Kasumi-1 (cell line): ENCODE measurements at places on chromosomes 7 and 10.

- DNase-seq = no peak
Measured at GRCh38 chr10:59499460-59499859, 137.1 kb upstream of the FAM13C start.

- peak; percentile 58 for DNase-seq
Measured at GRCh38 chr7:116953372-116953905, at the start of gene ST7. Gene ST7, plus strand, starts transcription at chr7:116953501. Its CDS starts 40 bp downstream, at chr7:116953541.

GRCh38 chr10:32061440-32061839 is 5.2 kb upstream of the KIF5B start:
- DNase-seq = no peak

DNA sequence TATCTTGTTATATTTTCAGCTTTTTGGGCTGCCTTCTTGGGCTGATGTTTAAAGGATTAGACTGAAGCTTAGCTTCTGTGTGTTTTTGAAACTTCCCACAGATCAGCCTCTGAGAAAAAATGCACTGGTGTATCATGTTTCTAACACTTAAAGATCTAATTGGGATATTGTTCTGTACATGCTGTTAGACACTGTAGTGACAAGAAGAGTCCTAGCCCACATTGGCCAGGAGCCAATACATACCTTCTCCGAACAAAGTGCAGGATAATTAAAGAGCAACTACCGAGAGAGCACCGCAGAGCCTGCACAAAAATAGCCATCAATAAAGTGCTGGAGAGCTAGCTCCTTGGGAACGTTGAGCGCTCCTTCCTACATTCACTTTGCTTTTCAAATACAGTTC is 289.4 kb upstream of the SP8 start:
- DNase-seq = no peak

DNA sequence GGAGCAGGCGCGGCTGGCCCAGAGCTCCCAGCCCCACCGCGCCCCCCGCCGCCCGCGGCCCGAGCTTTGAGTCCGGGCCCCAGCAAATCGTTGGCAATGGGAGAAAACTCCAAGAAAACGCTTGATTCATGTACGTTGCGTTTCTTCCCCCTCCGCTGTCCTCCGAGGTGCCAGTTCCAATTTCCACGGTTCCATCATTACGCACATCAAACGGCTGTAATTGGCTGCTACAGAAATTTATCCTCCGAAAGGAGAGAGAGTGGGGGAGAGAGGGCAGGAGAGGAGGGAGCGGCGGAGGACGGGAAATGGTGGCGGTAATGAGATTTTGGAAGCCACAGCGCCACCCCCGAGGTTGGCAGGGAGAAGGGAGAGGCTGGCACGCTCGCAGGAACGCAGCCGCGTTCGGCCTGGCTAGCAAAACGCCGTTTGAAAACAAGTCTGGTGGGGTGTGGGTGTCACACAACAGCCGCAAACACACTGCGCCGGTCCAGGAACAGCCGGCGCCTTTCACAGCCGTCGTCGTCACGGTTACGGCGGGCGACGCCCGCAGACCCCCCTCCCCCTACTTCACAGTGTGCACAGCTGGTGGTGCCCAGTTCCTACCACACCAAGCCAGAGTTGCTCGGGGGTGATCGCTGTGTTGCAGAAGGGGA is 57.5 kb downstream of the UNCX start:
- no peak for DNase-seq

DNA sequence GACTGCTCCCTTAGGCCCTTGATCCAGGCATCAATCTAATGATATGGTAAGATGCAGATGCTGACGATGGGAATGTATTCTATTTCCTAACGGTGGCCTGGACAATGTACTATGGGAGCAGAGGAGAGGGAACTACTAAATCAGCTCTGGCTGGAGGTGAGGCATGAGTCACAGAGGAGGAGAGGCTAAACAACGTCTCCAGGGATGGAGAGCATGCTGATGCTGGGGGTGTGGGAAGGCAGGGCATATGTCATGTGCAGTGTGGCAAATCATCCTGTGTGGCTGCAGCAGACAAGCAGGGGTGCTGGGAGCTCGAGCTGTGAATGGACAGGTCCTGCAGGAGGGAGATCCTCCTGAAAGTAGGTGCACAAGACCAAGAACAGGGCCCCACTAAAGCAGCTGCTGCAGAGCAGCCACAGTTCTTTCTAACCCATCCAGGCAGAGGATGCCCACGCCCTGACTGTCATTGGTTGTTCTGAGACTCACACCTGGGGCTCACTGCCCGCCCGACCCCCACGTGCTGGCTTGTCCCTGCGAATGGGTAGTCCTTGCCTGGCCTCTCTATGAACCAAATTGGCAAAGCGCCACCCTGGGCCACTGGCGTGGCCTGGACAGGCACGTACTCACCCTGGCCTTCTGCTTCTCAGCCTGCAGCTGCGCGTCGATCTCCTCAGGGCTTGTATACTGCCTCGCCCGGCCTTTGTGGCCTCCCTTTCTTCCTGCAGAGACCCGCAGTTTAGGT is 4.0 kb downstream of the PDAP1 start:
- no peak for DNase-seq

DNA sequence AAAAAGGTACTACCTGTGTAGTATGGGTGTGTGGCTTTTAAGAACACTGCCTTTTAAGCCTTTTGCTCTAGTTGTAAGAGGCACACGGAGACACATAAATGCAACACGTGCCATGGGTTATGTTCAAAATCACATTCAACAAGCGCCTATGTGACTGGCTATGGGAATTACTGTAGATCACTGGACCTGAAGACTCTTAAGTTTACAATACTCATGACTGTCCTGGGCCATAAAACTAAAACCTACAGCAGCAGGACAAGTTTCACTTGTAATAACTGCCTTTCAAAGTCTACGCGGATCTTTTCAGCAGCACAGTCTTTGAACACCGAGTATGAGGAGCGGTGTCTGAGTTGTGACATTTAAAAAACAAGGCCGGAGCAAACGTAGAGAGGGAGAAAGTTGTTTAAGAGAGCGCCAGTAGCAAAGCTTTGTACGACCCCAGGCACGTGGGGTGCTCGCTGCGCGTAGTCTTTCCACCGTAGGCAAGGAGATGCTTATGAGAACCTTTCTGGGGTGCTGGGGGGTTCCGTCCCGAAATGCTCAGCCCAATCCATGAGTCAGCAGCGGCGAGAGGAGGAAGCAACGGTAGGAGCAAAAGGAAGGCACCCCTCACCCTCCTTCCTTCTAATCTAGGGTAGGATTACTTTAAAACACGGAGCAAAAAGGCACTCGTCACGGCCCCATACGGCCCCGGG is 662 bp downstream of the DNAJC2 start:
- peak; percentile 71 for DNase-seq

DNA sequence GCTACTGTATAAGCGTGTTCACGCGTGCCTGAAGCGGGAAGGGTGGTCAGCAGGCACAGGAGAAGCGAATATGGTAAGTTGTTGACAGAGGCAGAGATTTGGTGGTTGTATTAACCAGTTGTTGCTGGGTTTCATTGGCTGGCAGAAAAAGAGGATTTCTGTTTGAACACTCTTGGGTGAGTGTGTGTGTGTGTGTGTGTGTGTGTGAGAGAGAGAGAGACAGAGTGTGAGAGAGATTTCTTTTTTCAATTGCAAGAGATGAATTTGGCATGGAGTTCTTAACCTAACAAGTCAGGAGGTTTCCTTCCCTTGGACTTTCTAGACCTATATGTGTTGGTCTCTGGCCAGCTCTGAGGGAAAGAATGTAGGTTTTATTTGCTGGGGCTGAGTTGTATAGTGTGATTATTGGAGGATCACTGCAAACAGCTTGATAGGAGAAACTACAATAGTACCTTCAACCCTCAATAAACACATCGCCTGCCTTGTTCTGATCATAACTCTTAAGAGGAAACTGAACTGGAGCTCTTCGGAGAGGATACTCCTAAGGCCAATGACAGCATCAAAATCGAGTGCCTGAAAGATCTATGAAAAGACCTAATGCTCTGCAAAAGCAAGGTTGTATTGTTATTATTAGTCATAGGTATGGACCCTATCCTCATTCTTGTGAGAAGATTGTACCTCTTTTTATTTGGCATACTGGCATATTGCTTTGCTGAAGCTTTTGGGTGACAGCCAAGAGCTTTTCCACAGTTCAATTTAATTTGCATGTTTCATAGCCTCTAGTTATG is 1.2 kb downstream of the MCU start:
- DNase-seq = peak; percentile 25

DNA sequence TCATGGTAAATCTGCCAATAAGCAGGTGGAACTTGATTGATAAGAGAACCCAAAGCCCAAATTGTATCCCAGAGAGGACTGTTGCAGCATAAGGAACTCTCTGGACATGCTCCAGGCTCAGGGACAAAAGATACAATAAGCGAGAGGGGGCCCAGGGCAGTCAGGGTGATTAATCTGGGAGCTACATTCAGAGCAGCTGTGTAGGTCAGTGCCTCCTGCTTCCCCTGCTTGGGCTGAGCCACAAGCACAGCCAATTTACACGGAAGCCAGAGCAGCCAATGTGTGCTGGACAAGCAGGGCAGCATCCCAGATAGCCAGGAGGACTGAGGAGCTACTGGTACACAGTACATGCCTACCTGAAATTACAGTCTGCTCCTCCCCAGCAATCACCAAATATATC is 24.2 kb downstream of the MYPN start:
- no peak for DNase-seq

- DNase-seq = no peak
Measured at GRCh38 chr10:14723052-14723689, 51.5 kb downstream of the FAM107B start.

DNA sequence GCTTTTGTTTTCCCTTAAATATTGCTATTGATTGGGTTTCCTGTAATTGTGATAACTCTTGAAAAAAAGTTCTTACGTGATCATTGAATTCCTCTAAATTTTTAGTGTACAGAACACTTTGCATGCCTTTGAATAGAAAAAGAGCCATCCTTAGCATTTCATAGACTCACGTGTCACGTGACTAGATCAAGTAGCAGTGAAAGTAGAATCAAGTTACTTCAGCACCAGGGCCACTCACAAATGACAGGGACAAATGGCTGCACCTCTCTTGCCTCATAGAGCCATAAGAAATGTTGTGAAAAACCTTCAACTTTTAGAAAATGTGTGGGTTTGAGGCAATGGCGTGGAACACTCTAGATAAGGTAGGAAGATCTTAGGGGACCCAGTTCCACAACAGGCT is 203.8 kb downstream of the ZEB1 start:
- no peak for DNase-seq

DNA sequence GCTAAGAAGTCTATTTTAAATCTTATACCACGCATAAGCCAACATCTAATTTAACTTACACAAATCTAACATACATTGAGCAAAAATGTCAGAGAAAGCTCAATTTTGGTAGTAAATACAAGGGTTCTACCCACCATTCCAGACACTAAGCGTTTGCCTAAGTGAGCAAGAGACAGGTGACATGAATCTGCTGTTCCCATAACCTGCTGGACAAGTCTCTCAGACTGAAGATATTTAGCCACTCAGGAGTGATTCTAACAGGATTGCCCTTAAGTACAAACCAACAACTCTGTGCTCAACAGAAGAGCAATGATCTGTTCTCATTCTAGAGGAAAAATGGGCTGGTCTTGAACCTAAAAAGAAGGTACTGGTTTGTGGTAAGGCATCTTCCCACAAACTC is 18.8 kb downstream of the EZH2 start:
- DNase-seq = no peak

- no peak for DNase-seq
Measured at GRCh38 chr7:5689118-5689517, 92.3 kb downstream of the RNF216 start.

- DNase-seq = no peak
Measured at GRCh38 chr10:79378647-79379511, 31.6 kb downstream of the PPIF start.

DNA sequence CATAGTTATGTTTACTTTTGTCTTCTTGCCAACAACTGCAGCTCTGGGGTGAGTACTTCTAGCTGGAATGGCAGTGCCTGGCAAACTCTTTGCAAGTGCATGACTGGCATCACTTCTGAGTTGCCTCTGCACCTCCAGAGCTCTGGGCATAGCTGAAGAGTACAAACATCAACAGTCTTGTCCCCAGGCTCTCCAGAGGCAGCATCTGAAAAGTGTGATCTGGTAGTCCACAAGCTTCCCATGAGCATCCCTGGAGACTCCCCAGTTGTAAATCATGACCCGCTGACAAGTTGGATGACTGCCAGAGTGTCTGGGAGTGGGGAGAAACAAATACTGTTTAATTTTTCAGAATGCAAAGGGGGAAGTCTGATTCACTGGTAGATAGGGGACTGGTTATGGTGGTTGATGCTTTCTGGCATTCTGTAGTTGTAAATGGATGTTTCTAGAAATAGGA is 138.9 kb upstream of the CDK13 start:
- DNase-seq = no peak

- no peak for DNase-seq
Measured at GRCh38 chr7:143882020-143882603, 19.9 kb downstream of the TCAF1 start.

DNA sequence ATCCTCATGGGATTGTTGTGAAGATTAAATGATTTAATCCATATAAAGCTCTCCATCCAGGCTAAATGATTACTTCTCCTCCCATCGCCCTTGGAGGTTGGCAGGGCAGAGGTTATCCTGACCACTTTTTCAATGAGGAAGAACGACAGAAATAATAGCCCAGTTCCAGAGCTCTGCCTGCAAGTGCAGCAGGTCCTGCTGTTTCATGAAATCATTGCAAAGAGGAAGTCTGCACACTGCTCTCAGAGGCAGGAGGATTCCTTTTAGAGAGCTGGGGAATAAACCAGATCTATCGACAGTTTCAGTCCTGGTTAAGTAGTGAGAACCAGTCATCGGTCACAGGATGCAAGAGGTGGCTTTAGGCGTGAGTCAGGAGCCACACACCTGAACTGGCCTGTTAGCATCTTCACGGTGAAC is 25.0 kb upstream of the CDH23 start:
- peak; percentile 85 for DNase-seq

GRCh38 chr7:28926871-28927597 is 31.1 kb downstream of the TRIL start:
- peak; percentile 99 for DNase-seq

GRCh38 chr10:131722525-131723264 is 178.1 kb upstream of the PPP2R2D start:
- no peak for DNase-seq

DNA sequence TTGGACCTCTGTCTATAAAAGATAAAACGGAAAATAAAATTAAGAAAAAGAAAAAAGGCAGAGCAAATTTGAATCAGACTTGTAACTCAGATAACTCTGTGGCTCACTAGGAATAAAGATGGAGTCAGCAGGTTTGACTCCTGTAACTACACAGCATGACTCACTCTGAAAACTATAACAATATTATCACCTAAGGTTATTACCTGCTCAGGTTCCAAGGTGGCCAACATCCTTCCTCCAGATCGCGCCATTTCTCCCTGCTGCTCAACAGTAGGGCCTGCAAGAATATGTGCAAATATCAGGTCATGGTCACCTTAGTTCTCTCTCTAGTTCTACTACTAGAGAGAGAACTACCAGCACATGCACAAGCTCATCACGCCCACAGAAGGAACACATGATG is 30.0 kb downstream of the ALDH18A1 start:
- no peak for DNase-seq

GRCh38 chr10:92354587-92354986 is 63.6 kb downstream of the MARCHF5 start:
- no peak for DNase-seq
